NCI-H1105 (cell line): ENCODE measurements at places on chromosomes 2 and 18.

- no peak for DNase-seq
Observed at GRCh38 chr18:21571772-21572171, 28.7 kb downstream of the ESCO1 start.

DNA sequence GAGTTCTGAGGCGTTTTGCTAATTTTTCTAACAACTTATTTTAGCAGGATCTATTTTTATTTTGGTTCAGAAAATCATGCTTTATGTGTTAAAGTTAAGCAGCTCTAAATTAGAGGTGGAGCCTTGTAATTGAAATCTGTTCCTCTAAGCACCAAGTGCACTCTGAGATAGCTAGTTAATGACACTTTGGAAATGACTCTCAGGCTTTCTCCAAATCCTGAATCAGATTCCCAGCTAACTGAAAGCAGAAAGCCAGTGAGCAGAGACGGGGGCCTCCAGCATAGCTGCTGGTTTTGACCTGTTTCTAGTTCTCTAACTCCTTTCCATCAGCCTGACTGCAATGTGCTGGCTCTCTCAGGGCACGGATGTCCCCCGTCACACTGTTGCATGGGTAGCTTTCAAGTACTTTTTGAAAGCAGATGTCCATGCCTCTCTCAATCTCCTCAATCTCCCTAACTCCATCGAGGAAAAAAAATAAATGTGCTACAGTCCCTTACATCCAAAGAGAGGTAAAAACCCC lies 326.5 kb downstream of the SATB2 start:
- DNase-seq, result no peak

DNA sequence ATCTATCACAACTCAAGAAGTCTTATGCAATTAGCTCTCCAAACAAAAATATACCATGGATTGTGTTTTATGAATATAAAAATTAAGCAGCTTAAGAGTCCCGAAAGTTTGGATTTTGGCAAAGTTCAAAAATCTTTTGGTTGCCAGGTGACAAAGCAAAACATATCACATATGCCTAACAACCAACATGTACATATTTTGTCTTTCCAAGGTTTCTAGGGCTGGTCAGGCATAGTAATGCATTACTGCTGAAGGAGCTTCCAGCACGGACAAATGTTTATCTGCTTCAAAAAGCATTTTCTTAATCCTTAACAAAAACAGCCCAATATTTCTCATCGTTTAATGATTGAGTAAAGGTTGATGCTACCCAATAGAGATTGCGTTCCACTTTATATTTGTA lies 1327.1 kb upstream of the ZEB2 start:
- no peak for DNase-seq

GRCh38 chr2:168469281-168469988 lies 13.4 kb downstream of the CERS6 start:
- no peak for DNase-seq

DNA sequence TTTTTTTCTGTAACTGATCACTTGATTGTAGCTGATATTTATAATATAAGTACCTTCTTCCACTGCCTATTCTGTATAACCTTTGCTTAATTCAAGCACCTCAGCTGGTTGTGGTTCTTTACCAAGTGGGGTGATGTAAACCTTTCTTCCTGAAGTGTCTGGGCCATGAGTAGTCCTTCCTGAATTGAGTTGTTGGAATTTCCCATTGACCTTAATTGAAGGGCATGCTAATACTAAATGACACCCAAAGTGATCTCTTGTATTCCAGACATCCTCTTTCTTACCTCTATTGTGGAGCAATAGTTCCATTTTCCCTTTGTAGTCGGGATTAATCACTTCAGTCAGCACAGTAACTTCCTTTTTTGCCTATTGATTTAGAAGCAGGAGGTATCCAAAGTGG lies 1496.8 kb upstream of the CELF4 start:
- DNase-seq, result no peak

DNA sequence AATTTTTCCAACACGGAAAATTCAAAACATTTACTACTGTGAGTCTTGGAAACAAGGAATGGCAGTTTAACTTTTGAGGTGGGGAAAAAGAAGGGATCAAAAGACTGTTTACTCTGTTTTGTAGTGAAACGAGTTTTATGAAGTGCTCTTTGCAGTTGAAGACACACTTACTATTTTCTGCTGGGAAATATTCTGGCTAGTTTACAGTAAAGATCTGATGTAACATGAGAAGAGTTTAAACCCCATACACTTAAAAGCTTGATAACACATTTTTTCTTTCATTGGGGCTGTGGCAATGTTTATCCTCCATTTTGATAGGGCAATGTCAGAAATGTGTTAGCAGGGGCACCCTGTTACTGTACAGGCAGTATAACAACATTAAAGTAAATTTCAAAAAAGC lies 124.9 kb upstream of the SMAD7 start:
- DNase-seq, result no peak

GRCh38 chr2:223467196-223467595 lies 135.0 kb downstream of the SCG2 start:
- DNase-seq, result no peak

DNA sequence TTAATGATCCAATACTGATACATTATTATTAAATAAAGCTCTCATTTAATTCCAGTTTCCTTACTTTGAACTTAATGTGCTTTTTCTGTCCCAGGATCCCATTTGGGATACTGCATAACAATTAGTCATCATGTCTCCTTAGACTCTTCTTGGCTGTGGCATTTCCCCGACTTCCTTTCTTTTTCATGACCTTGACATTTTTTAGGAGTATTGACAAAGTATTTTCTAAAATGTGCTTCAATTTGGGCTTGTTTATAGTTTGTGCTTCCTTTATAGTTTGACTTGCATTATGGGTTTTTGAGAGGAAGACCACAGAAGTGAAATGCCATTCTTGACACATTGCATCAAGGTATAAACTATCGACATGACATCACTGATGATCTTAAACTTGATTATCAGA lies 46.1 kb upstream of the KIF5C start:
- DNase-seq, result no peak

DNA sequence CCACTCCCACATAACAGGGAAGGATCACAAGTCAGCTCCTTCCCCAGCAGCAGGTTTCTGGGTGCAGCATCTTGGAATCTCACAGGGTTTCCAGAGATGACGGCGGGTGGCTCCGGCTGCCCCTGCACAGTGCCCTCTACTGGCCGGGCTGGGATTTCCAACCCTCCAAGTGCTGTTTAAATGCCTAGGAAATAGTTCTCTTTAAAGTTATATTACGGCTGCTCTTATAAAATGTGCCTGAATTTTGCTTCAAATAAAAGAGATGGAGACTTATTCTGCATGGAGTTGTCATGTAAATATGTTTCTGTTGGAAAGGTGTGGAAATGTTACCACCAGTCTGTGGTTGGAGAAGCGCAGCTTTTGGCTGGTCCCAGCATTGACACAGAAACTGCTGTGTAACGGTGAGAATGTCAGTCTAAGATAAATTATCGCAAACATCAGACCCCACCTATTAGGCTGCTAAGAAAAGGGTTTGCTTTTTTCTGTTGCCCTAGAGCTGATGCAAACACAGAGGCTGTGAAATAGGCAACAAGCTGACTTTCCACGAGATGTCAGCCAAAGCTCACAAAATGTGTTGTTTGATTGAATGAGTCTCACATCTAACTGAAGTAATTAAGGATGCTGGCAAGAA lies 3.3 kb upstream of the HJURP start:
- DNase-seq, result no peak

DNA sequence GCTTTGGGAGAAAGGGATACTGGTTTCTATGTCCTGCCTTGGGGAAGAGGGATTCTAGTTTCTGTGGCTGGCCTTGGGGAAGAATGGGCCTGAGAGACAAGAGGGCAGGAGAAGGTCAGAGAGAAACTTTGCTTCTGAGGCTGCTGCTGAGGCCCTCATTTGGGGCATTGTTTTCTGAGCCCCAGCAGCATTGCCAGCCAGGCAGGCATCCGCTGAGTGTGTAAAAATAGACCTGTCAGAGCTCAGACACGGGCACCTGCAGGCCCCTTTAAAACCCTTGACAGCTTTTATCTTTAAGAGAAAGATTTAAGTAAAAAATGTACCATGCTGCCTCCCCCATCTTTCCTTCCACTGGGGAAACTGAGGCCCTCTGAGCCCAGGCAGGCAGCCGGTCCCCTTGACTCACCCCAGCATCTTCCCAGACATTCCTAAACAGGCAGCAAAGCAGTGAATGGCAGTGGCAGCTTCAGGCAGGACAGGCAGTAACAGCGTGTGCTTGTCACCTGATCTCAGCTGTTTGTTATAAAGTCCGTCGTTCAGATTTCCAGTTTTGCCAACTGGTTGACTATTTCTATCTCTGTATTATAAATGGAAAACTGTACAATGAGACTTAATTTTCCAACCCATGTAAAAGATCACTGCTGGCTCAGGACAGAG lies 27.6 kb downstream of the MLPH start:
- DNase-seq, result no peak

GRCh38 chr2:112776113-112776512 lies 8.2 kb downstream of the IL1A start:
- DNase-seq, result no peak

DNA sequence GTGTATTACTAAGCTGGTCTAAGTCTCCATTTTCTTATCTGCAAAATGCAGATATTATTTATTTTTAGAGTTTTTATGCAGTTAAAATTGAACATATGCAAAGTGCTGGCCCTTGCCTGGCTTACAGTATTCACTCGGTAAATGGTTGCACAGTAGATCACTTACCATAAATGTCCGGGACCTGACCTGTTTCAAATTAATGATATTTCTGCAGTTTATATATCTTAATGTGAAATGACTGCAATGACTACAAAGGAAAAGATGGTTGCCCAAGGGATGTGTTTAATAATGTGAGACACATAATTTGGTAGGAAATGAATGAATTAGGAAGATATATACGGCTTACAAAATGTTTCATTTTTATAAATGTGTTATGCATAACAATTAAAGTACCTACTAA lies 37.1 kb downstream of the LRRC30 start:
- DNase-seq, result no peak

DNA sequence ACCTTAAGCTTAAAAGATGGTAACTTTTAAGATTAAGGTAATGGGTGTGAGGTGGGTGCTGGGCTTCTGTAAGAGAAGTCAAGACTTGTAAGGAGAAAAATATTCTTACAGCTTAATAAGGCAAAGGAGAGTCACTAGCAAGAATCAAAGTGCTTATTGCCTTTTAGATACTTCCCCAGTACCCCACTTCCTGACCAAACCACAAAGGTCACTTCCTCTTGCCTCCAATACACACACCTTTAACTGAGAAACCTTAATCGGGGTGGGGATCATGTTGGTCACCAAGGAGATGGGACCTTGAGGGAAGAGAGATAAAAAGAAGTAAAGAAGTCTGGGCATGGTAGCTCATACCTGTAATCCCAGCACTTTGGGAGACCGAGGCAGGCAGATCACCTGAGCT lies 10.6 kb upstream of the ATG16L1 start:
- DNase-seq, result no peak

DNA sequence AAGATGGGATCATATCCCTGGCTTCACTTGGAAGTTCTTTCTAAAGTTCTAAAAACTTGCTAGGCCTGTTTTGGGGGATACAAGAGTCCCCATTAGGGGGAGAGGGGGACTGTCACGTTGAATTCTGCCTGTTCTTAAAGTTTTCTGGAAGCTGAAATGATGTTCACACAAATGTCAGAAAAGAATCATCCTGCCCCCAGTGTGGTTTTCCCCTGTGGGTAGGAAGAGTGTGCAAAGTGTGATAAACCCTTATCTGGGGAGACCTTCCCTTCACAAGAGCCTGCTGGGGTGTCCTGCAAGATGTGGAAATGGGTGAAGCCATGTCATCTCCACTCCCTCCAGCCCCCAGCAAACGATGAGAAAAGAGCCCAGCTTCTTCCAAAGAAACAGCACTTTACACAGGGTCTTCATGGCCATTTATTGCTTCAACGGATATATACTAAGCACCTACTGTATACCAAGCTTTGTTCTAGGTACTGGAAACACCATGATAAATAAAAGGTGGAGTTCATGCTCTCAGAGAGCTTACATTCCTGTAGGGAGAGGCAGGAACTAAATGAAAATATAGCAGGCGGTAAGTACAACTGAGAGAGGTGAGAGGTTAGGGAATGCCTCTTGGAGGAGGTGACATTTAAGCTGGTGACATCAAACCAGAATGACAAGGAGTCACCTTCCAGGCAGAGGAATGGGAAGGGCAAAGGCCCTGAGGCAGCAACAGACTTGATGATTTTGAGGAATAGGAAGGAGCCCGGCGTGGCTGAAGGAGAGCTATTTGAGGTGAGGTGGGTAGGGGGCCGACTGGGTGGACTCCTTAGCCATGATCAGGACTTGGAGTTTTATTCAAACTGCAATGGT lies 1.6 kb downstream of the MFSD2B start:
- no peak for DNase-seq

DNA sequence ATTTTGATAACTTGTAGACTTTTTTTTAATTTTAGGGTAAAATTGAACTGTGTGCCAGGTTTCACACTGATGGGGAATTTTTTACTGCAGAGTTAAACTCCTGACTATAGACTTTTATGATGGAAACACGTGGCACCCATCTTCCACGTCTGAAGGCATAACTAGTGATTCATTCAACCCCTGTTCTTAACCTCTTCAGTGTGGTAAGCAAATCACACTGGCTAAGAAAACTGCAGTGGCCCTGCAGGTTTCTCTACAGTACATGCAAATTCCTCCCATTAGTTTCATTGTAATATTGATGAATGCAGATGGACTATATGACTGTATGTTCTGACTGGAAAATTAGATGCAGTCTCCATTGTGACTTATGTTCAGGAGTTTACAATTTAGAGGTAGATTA lies 47.2 kb downstream of the SMAD4 start:
- no peak for DNase-seq

DNA sequence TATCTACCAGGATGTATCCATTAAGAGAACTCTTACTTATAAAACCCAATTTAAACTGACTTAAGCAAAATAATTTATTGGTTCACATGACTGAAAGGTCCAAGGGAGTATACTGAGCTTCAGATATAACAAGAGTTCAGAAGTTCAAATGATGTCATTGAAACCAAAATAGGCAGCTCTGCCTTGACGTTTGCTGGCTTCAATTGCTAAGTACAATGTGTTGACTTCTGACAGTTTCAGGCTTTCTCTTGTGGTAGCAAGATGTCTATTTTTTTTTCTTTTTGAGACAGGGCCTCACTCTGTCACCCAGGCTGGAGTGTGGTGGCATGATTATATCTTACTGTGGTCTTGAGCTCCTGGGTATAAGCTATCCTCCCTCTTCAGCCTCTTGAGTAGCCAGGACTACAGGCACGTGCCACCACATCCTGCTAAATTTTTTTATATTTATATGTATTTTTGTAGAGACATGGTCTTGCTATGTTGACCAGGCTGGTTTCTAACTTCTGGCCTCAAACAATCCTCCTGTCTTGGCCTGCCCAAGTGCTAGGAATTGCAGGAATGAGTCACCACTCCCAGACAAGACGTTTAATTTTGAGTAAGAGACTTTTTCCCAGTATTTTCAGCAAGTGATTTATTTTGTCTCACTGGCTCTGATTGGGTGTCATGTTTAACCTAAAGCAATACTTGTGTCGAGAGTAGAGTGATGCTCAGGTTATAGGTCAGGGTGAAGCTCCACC lies 184.8 kb downstream of the NR4A2 start:
- DNase-seq, result no peak

DNA sequence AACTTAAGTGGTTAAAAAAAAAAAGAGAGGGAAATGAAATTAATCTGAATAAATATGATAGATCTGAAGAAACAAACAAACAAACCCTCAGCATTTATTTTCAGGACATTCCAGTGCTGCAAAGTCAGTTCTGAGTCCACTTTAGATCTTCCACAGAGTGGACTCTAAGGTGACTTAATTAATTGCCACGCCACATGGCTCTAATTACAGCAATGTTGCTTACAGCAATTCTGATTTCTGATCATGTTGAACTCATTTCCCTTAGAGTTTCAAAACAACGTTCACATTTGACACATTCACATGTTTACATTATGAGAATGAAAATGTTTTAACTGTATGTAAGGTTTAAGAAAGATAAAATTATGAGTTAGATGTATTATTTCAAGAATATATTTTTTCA lies 38.6 kb upstream of the RASGRP3 start:
- no peak for DNase-seq
